Frontal cortex (tissue), 4 donors: ENCODE measurements at places on chromosomes 7 and 10. TPM values are rescaled to one million over a fixed set of nuclear protein-coding genes. Genes with fewer than 3 reads are reported as not detected.

The CDC14C gene
- total RNA-seq, result not detected

The KLF14 gene
- not detected for total RNA-seq

The EFCAB10 gene
- total RNA-seq, result 3.3 TPM

The HMX2 gene
- total RNA-seq, result not detected

The DNAJC30 gene
- 2.4 TPM for total RNA-seq

The PNLIPRP2 gene
- not detected for total RNA-seq

The ADO gene
- total RNA-seq, result 42.4 TPM

The RTKN2 gene
- total RNA-seq, result 4.5 TPM

The DPP6 gene
- 56.3 TPM for total RNA-seq

The DYNC1I1 gene
- 157 TPM for total RNA-seq

The PTPRZ1 gene
- 138 TPM for total RNA-seq

The H2BK1 gene
- not detected for total RNA-seq

The MYH16 gene
- total RNA-seq, result not detected

The NEUROG3 gene
- not detected for total RNA-seq

The WIPF3 gene
- 4.1 TPM for total RNA-seq
